ENCODE measurements at places on chromosomes 16 and 17.

- no peak for DNase-seq
Observed at GRCh38 chr16:56401482-56401881, 23.9 kb downstream of the AMFR start.

DNA sequence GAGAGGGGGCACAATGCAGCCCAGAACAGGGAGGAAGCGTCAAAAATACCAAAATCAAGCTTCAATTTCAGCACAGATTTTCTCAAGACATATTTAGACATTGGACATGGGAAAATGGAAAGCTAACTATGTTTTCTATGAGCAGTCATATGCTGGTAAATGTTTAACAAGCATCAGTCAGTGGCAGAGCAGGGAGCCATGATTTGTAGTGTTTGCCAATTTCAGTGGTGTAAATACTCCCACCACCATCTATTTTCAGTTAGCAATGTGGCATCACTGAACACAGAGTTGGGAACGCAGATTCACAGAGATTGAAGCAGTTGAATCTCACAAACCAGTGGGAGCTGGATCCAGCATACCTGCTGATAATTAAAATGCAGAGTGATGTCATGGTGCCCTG, 24.6 kb upstream of the MYOCD start:
- DNase-seq: no peak

DNA sequence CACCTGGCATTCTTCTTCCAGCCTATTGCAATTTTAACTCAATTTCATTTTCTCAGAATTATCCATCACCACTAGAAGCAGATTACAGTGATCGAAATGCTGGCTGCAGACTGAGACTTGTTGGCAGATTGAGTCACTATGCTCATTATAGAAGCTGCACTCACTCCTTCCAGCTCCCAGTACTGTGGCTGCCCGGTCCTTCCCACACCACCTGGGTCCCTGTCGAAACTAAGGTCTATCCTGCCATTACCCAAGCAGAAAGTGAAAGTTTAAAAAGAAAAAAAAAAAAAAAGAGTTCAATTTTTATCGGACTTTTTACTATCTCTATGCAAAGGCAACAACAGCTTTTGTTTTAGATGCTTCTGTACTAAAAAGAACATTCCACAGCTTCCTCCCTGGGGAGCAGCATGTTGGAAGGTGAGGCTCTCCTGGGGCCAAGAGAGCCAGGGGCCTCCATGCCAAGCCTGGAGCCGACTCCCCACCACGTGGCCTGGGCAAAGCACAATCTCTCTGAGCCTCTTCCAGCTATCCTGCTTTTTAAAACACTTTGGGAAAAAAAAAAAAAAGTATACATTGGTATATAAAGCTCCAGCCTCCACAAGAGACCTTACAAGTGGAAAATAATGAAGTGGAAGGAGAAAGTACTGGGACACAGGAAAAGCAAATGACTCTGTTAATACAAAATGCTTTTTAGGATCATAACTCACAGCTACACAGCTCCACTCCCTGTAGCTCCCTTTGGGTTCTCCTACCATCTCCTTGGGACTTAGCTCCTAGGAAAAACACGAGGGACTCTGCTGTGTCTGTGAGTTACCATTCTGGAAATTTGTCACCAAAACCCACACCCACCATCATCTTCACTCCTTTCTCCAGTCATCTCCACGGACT, 77.8 kb downstream of the USP31 start:
- no peak for DNase-seq

DNA sequence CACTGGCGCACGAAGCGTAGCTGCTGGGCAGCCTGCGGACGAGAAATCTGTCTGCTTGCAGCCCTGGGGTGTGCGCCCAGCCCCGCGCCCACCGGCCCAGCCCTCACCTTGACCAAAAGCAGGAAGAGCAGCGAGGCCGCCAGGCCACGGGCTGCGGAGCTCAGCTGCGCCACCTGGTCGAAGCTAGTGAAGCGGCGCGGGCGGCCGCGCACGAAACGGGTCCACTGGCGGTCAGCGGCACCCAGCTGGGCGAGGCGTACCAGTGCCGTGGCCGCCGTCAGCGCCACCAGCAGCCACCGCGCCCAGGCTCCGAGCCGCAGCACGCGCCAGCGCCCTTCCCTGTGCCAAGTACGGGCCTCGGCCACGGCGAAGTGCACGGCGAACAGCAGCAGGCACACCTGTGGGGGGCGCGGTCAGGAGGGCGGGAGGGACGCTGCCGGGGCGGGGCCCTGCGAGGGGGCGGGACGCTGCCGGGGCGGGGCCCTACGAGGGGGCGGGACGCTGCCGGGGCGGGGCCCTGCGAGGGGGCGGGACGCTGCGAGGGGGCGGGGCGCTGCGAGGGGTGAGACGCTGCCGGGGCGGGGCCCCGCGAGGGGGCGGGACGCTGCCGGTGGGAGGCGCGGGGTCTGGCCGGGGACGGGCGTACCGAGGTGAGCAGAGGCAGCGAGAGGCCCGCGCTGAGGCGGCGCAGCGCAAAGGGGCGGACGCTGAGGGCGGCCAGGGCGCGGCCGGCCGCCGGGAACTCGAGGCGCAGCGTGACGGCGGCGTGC, 43.2 kb downstream of the TSC2 start:
- peak; percentile 67 for DNase-seq

- DNase-seq: no peak
Observed at GRCh38 chr17:29197516-29198272, 17.5 kb upstream of the MYO18A start.

DNA sequence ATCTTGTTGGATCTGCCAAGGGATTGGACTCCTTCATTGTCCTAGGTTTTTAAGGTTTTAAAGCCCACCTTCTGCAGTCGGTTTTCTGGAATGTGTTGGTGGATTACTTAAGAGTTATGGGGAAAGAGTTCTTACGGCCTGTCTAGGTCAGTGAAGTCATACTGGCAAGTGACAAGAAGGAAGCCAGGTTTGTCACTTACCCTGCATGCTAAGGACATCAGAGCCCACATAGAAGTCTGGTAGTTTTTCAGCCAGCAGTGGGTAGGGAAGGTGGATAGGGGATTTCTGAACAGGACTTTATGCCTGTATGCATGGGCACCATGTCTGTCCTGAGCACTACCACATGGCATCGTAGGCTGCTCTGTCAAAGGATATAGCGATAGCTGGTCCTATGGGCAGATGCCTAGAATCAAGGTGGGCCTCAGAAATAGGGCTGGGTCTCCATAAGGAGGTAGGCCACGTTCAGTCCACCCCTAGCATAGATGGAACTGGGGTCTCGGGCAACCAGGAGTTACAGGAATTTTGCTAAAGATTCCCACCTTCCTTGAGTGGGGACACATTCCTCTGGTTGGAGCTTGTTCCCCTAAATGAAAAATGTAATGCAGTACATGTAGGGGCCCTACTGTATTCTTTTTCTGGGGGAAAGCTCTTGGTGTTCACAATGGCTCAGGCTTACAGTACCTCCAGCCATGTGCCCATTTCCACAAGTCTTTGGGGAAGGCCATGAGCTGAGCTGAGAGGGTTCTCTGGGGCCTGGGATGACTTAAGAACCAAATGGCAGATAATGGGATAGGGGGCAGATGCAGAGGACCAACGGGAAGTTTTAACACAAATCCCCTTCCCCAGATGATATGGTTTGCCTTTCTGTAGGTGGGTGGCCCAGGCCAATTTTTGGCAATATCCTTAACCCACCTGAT, 27.5 kb downstream of the TRPV2 start:
- DNase-seq: no peak

GRCh38 chr17:5097101-5097834, 14.4 kb downstream of the ZNF232 start:
- peak; percentile 71 for DNase-seq
